ENCODE measurements at places on chromosomes 2 and 18.

GRCh38 chr18:26746398-26746797 is 119.1 kb downstream of the AQP4 start:
- no peak for DNase-seq

DNA sequence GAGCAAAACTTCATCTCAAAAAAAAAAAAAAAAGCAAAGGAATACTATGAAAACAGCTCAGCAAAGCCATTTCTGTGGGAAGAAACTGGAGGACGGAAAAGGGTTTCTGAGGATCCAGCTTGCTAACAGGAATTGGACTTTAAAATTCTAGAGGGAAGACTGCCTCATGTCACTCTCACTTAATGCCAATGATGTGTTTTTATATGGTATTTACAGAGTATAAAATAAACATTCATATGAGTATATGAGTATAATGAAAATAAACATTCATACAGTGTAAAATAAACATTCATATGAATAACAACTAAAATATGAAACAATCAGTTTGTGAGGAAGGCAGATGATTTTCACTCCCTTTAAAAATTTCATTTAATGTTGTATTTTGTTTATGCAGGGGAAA is 43.9 kb downstream of the CHMP3 start:
- no peak for DNase-seq

DNA sequence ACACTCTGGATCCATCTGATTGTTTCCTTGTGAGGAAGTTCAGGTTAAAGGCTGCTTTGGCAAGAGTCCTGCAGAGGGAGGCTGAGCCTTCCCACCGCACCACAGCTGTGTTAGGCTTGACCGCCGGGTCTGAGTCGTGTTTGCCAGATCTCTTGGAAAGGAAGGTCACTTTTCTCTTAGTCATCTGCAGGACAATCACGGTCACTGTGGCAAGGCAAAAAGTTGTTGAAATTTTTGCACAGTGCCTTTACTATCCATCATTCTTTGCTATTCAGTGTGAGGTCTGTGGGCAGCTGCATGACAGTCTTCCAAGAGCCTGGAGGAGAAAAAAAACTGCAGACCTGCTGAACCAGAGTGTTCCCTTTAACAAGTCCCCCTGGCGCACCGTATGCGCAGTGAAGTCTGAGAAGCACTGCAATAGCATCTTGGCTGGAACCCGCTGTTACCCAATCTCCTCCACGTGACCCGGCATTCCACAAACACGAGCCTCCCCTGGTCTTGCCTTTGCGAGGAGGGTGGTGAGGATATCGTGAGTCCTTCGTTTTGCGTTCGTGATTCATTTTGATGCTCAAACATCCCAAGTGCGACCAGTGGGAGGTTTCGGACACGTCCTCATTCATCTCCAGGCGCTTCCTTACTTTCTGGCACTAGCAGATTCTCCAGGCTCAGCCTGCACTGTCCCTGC is 23.0 kb downstream of the BIN1 start:
- no peak for DNase-seq

DNA sequence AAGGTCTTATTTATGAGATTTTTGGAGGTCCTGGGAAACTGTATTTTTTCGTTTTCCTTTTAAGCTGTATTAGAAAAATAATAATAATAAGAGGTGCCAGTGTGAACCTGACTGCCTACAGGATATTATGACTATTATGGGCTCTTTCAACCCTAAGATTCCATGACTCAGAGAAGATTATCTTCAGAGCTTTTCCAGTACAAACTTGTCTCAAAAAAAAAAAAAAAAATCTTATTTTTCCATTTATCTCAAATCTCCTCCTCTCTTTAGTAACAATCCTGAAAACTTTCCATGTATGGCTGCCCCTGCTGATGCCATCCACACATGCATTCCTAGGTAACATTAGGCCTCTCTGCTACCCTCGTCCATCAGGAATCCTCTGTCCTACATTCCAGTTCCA is 36.7 kb upstream of the RPE start:
- DNase-seq = no peak

- DNase-seq = no peak
Measured at GRCh38 chr2:8794923-8795825, 42.2 kb downstream of the KIDINS220 start.

DNA sequence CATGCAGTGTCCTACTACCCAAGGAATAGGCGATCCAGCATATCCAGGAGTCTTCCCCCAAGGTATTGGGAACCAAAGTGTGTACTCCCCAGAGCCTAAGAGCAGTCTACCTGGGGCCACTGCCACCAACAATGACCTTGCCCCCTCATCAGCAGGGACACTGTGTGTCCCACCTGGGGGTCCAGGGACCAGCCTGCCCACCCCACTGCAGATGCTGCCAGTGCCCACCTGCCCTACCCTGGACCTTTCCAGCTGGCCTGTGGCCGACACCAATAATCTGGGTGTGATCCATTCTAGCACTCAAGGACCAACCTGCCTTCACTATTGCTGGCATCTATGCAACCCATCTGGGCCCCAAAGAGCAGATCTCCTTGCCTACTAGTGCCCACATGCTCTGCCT is 32.2 kb downstream of the DNAH7 start:
- no peak for DNase-seq
